CD14-positive monocyte (primary cell): ENCODE measurements at places on chromosomes 12 and 14. TPM values are rescaled to one million over a fixed set of nuclear protein-coding genes. Genes with fewer than 3 reads are reported as not detected.
A peak's percentile ranks its signal among the peaks of the same experiment; 100 is the strongest.

Gene CRY1
- polyA plus RNA-seq: 2.7 and 3.8 TPM in 2 replicates

Gene GZMH
- polyA plus RNA-seq: 1.6 TPM

DNA sequence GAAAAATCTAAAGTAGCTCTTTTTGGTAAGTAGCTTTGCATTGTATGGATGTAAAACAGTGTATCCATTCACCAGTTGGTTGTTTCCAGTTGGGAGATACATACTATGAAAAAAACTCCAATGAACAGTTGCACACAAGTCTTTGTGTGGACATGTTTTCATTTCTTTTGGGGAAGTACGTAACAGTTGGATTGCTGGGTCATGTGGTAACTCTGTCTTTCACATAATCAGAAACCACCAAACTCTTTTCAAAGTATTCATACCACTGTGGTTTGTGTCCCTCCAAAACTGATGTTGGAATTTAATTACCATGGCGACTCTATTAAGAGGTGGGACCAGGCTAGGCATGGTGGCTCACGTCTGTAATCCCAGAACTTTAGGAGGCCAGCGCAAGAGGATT is 58.9 kb upstream of the RESF1 start:
- H3K27ac ChIP-seq: no peak overlapping the region
- no peak overlapping the region for H3K4me3 ChIP-seq
- H3K4me1 ChIP-seq: peaks cover 21% of the 10 kb centered on the region

GRCh38 chr14:65599375-65599774 is 186.8 kb downstream of the FUT8 start:
- H3K36me3 ChIP-seq: no peaks in the 10 kb centered on the region
- DNase-seq: no peak
- no peak overlapping the region for H3K27ac ChIP-seq
- H3K4me1 ChIP-seq: no peaks in the 10 kb centered on the region
- no peaks in the 10 kb centered on the region for H3K27me3 ChIP-seq
- no peak overlapping the region for H3K4me3 ChIP-seq

- H3K4me3 ChIP-seq: no peak overlapping the region
- no peaks in the 10 kb centered on the region for H3K36me3 ChIP-seq
- H3K4me1 ChIP-seq: no peaks in the 10 kb centered on the region
- H3K27me3 ChIP-seq: no peaks in the 10 kb centered on the region
Measured at GRCh38 chr12:52681526-52682380, 1.5 kb upstream of the KRT1 start.

Gene NTN4
- not detected for polyA plus RNA-seq

Gene SIX6
- not detected for polyA plus RNA-seq

- H3K27ac ChIP-seq: no peak overlapping the region
- DNase-seq: no peak
- no peaks in the 10 kb centered on the region for H3K4me1 ChIP-seq
Measured at GRCh38 chr14:97604731-97605130, 807.5 kb downstream of the VRK1 start.

Gene STRAP
- polyA plus RNA-seq: 111 TPM

GRCh38 chr12:91896286-91897024 is 249.2 kb downstream of the BTG1 start:
- no peaks in the 10 kb centered on the region for H3K4me1 ChIP-seq
- no peak overlapping the region for H3K27ac ChIP-seq
- no peak for DNase-seq
- no peak overlapping the region for H3K4me3 ChIP-seq

- peaks cover 27% of the 10 kb centered on the region for H3K4me1 ChIP-seq
- DNase-seq: no peak
- H3K27me3 ChIP-seq: no peaks in the 10 kb centered on the region
- no peak overlapping the region for H3K27ac ChIP-seq
- H3K4me3 ChIP-seq: no peak overlapping the region
- peaks cover 23% of the 10 kb centered on the region for H3K36me3 ChIP-seq
Measured at GRCh38 chr12:121574025-121574424, 6.8 kb downstream of the KDM2B start.

DNA sequence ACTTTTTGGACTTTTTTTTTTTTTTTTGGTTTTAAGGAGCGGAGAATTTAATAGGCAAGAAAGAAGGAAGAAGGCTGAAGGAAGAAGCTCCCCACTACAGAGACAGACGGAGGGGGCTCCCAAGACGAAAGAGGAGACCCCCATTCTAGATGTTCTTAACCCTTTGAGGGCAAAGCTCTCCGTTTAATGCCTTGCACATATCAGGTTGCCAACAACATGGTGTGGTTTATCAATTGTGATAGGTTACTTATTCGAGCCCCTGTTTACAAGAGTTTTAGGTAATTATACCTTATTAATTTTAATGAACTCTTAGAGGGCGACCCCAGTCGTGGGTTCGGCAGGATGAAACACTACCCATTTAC is 1.2 kb upstream of the FBXO33 start:
- peak overlapping the region; percentile 62 for H3K4me3 ChIP-seq
- no peaks in the 10 kb centered on the region for H3K27me3 ChIP-seq
- no peak for DNase-seq
- peak overlapping the region; percentile 96 for H3K27ac ChIP-seq

DNA sequence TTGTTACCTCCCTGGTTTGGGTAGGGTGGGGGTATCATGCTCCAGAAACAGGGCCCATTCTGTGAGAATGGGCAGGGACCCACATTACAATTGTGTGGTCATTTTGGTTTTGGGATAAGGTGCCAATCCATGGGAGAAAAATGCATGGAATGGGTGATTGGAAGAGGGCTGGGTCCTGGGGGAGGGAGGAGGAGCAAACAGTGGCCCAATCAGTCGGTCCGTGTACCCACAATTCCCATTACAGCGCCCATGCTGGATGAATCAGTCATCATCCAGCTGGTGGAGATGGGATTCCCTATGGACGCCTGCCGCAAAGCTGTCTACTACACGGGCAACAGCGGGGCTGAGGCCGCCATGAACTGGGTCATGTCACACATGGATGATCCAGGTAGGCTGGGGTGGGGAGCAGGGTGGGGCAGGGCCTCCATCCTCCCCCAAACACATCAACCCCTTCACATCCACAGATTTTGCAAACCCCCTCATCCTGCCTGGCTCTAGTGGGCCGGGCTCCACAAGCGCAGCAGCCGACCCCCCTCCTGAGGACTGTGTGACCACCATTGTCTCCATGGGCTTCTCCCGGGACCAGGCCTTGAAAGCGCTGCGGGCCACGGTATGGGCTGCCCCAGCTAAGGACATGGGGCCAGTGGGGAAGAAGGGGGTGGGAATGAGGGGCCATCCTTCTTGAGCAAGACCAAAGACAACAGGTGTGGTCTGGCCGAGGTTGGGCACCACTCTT is 3.6 kb upstream of the TPI1 start:
- H3K4me1 ChIP-seq: peaks cover 14% of the 10 kb centered on the region
- H3K27me3 ChIP-seq: no peaks in the 10 kb centered on the region
- no peak overlapping the region for H3K27ac ChIP-seq
- peaks cover 74% of the 10 kb centered on the region for H3K36me3 ChIP-seq
- no peak overlapping the region for H3K4me3 ChIP-seq
- DNase-seq: no peak

DNA sequence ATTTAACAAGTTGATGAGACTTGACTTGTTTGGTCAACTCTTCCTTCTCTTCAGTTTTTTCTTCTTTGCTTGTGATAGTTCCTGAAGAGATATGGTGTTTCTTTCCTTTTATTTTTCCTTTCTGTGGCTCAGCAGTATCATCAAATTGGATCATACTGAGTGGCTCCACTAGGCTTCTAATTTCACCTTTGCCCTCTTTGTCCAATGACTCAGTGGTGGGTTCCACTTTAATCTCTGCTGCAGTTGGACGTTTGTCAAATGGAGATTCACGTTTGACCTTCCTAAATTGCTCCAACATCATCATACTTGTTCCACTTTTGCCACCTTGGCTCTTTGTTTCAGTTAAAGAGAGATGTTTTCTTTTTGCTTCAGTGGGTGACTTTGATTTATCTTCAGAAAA is 41.5 kb downstream of the FAM186A start:
- peaks cover 13% of the 10 kb centered on the region for H3K4me1 ChIP-seq
- no peak overlapping the region for H3K4me3 ChIP-seq
- no peak overlapping the region for H3K27ac ChIP-seq

- H3K36me3 ChIP-seq: no peaks in the 10 kb centered on the region
- no peak overlapping the region for H3K27ac ChIP-seq
- peaks cover 14% of the 10 kb centered on the region for H3K4me1 ChIP-seq
- no peak for DNase-seq
- peaks cover 98% of the 10 kb centered on the region for H3K27me3 ChIP-seq
- H3K4me3 ChIP-seq: no peak overlapping the region
Measured at GRCh38 chr12:54009171-54010052, 627 bp downstream of the HOXC8 start.

Gene KRT85
- polyA plus RNA-seq: not detected

Gene MLXIP
- polyA plus RNA-seq: 4.6 TPM

DNA sequence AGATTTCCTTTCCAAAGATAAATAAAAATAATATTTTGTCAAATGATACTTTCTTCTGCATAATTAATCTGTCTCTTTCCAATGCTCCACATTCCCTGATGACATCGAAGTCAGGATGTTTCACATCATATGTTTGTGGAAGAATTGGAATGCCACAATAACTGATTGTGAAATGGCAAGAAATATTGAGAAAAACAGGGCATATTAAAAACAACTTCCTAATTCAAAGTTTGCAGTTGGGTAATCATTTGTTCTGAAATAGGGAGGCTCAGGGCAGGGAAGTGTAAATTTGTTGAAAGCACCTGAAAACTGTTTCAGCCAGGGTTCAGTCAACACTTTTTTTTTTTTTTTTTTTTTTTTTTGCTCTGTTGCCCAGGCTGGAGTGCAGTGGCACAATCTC is 50.7 kb downstream of the BCAT1 start:
- H3K27me3 ChIP-seq: peaks cover 5% of the 10 kb centered on the region
- H3K27ac ChIP-seq: peak overlapping the region; percentile 62
- peak; percentile 81 for DNase-seq
- no peaks in the 10 kb centered on the region for H3K36me3 ChIP-seq
- H3K4me1 ChIP-seq: peaks cover 42% of the 10 kb centered on the region

Gene LETMD1
- polyA plus RNA-seq: 16.8 TPM

GRCh38 chr12:22172501-22172900 is 126.5 kb downstream of the CMAS start:
- H3K27ac ChIP-seq: no peak overlapping the region
- no peaks in the 10 kb centered on the region for H3K4me1 ChIP-seq

- no peaks in the 10 kb centered on the region for H3K4me1 ChIP-seq
- peaks cover 15% of the 10 kb centered on the region for H3K36me3 ChIP-seq
- H3K27me3 ChIP-seq: no peaks in the 10 kb centered on the region
- no peak overlapping the region for H3K4me3 ChIP-seq
- DNase-seq: no peak
Measured at GRCh38 chr12:92879698-92880322, 49.3 kb downstream of the EEA1 start.

DNA sequence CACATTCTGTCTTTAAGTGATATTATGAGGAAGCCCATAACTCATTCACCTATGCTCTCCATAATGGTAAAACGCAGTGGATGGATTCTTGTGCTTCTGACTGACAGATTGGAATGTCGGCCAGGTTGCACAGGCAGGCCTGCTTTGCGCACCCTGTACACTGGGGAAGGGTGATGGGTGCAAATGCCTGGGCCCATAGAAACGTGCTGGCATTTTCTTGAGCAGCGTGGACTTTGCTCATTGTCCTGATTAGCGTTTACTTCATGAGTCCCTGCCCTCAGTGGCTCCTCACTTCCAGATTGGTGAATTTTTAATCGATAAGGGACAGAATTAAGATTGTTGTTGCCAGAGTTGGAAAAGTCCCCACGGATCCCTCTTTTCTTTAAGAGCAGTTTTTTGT is 80.9 kb upstream of the TRAF3 start:
- no peaks in the 10 kb centered on the region for H3K4me1 ChIP-seq
- peaks cover 3% of the 10 kb centered on the region for H3K36me3 ChIP-seq
- no peak overlapping the region for H3K4me3 ChIP-seq
- DNase-seq: no peak
- no peaks in the 10 kb centered on the region for H3K27me3 ChIP-seq

- H3K27me3 ChIP-seq: no peaks in the 10 kb centered on the region
- H3K36me3 ChIP-seq: no peaks in the 10 kb centered on the region
- no peaks in the 10 kb centered on the region for H3K4me1 ChIP-seq
- no peak overlapping the region for H3K4me3 ChIP-seq
- no peak for DNase-seq
Measured at GRCh38 chr12:31226639-31227038, 99.3 kb downstream of the SINHCAF start.

Gene EPYC
- not detected in 2 replicates for polyA plus RNA-seq

- H3K27ac ChIP-seq: no peak overlapping the region
- H3K27me3 ChIP-seq: no peaks in the 10 kb centered on the region
- no peaks in the 10 kb centered on the region for H3K4me1 ChIP-seq
Measured at GRCh38 chr12:88247241-88247643, 105.1 kb downstream of the TMTC3 start.

- H3K27me3 ChIP-seq: no peaks in the 10 kb centered on the region
- H3K36me3 ChIP-seq: no peaks in the 10 kb centered on the region
- no peak overlapping the region for H3K4me3 ChIP-seq
- no peak for DNase-seq
- H3K4me1 ChIP-seq: no peaks in the 10 kb centered on the region
- no peak overlapping the region for H3K27ac ChIP-seq
Measured at GRCh38 chr14:91745344-91745743, 13.5 kb upstream of the CATSPERB start.

DNA sequence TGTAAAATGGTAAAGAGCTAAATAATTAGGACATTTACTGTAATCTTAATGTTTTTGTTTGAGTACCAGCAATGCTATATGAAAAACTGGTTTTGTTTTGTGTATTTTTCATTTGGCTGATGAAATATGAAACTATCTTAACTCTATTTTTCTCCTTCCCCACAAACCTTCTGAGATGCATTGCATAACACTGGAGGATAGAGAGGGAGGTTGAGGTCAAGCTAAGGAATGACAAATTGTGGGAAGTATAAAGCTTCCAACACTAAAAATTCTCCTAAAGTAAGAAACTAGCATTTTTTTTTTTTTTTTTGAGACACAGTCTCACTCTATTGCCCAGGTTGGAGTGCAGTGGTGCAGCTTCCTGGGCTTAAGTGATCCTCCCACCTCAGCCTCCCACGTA is 31.5 kb upstream of the SRP54 start:
- DNase-seq: no peak
- no peaks in the 10 kb centered on the region for H3K27me3 ChIP-seq
- H3K36me3 ChIP-seq: peaks cover 7% of the 10 kb centered on the region
- no peak overlapping the region for H3K27ac ChIP-seq

Gene KRT72
- not detected in 2 replicates for polyA plus RNA-seq

DNA sequence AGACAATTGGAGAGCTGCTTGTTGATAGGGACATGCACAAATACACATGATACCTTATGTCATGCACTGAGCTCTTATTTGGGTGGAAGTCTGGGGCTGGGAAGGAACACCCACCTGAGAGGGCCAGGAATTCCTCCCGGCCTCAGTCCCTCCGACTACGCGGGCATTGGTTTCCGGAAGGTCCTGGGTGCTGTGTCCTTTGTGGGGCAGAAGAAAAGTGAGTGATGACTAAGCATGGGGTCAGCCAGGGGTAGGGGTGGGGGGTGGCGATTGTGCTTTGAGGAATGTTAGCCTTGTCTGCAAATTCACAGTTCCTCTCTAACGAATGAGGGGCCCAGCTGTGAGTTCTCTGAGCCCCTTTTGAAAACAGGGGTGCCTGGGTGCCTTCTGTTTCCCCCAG is 798 bp downstream of the CELA1 start:
- DNase-seq: no peak
- peaks cover 6% of the 10 kb centered on the region for H3K4me1 ChIP-seq
- no peaks in the 10 kb centered on the region for H3K27me3 ChIP-seq
- no peak overlapping the region for H3K4me3 ChIP-seq
